LNCaP clone FGC (cell line): ENCODE measurements at places on chromosomes 7 and 10.

DNA sequence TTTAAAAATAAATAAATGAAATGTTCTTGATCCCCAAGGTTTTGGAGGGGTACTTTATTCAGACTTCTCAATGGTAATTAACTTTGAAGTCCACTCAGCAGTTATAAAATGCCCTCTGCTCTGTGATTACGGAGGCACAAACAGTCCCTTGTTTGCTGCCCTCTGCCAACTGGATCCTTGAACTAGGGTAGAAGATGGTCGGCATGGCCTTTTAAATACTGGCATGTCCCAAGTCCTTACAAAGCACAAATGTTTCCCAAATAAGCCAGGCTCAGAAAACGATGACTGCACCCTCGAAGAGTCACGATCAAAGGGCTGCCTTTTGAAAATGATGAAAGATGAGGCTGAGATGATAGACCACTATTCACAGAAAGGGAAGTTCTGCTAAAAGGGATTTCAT is 47.0 kb downstream of the GFRA1 start:
- no peak for DNase-seq

DNA sequence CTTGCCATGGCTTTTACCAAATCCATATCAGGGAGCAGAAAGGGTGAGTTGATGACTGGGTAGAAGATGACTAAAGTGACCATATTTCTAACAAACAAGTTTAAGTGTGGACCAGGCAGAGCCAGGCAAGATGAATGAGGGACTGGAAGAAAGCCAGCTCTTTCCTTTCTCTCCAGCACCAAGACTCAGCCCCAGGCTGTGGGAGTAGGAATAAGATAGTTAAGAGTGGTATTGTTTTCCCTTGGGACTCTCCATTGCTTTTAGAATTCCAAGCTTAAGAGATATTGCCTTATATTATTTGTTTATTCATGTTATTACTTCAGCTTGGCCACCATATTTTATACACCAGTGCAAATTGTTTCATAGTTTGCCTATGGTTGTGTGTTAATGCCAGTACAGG is 28.8 kb upstream of the TSPAN33 start:
- no peak for DNase-seq

DNA sequence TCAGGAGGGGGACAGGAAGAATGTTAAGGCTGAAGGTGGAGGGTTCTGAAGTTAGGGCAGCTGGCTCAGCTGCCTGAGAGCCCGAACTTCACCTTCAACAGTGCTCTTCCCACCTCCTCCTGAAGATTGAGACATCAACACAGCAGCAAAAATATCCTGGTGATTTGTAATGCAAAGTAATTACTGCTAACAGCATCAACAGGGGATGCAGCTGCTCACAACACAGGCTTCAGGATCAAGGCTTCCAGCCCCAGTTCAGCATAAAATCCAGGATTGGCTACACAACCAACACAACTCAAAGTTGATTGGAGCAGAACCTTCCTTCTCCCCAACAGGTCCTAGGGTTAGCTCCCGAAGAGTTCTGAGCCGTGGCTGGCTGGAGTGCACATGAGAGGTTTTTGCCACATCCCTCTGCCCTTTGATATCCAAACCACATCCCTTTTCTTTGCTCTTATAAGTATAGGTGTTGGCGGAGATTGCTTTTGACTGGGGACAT is 242.4 kb downstream of the KIAA1217 start:
- no peak for DNase-seq

DNA sequence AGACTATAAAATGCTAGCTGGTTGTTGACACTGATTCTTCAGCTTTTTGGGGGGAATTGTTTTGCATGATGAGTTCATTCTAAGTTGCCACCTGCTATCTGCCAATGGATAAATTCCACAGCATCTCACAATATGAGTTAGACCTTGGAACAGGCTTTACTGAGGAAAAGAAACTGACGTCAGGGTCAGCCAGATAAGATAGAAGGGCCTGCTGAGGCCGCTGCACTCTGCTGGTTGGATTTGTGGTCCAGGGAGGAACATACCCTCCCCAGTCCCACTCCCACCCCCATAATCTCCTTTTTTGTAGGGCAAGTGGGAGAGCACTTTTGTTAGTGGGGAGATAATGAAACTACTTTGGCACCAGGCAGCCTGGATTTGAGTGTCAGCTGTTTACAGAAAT is 110.6 kb upstream of the PRR15 start:
- DNase-seq, result no peak

GRCh38 chr10:29687421-29688164 is 52.8 kb upstream of the SVIL start:
- DNase-seq, result no peak
